CD4-positive, alpha-beta T cell treated with Interferon gamma for 1 hour (primary cell): ENCODE measurements at places on chromosomes 4 and X.

DNA sequence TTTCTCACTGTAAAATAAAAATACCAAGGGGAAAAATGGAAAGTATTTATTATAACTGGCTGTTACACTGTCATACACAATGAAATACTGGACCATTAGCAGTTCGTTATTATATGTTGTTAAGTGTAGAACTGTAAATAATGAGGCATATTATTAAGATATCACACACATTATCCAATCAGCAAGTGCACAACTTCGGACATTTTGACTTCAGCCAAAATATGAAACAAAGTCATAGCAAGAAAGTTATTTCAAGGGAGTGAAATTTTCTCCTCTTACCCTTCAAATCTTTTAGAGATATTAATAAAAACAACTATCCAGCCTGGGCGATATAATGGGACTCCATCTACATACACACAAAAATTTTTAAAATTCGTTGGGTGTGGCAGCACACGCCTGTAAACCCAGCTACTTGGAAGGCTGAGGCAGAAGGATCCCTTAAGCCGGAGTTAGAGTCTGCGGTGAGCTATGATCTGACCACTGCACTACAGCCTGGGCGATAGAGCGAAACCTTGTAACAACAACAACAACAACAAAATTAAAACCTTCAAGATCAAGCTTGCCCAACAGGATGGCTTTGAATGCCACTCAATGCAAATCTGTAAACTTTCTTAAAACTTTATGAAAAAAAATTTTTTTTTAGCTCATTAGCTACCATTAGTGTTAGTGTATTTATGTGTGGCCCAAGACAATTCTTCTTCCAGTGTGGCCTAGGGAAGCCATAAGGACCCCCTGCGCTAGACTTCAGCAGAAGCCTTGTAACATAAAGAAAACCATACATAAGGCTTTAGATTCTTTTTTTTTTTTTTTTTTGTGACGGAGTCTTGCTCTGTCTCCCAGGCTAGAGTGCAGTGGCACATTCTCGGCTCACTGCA, 1.3 kb upstream of the CISD2 start:
- DNase-seq = no peak

- DNase-seq = no peak
Measured at GRCh38 chr4:20106921-20107320, 144.8 kb upstream of the SLIT2 start.

DNA sequence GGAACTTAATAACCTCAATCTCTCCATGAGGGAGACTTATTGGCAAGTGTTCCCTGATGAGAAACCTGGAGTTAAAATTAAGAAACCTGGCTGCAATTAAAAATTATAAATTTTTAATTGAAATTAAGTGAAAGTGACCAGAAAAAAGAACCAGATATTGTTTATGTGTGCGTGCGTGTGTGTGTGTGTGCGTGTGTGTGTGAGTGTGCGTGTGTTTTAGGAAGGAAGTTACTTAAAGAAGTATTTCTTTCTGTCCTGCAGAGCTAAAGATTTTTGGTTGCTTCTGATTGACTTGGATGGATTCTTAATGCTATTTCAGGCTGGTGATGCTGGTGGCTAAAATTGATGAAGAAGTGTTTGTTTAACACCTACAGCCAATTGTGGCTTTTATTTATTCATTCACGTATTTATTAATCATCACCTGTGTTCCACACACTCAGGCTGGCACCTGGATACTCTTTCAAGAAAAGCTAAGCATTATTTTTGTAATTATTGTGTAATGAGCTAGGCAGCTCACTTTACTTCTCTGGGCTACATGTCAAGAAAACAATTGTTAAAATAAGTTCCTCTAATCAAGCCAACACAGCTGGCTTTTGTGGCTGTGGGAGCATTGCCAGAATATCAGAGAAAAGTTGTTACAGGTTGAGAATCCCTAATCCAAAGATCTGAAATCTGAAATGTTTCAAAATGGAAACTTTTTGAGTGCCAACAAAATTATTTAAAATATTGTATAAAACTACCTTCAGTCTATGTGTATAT, 68.5 kb downstream of the CEP44 start:
- no peak for DNase-seq

DNA sequence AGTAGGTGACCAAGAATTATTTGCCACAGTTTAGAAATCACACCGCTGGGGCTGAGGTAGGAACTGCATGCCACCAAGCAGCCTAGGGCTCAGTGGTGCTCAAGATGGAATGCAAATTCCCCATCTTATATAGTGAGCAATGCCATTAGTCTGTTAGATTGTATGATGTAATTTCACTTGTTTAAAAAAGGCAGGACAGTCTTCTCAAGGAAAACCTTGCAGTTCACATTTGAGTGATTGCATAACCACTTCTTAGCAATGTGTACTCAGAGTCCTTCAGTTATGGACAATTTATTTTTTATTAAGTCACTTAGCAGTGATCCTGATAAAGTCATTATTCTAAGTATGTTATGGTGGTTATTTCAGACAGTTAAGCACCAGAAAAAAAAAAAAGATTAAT, 142.9 kb upstream of the SFRP2 start:
- no peak for DNase-seq

DNA sequence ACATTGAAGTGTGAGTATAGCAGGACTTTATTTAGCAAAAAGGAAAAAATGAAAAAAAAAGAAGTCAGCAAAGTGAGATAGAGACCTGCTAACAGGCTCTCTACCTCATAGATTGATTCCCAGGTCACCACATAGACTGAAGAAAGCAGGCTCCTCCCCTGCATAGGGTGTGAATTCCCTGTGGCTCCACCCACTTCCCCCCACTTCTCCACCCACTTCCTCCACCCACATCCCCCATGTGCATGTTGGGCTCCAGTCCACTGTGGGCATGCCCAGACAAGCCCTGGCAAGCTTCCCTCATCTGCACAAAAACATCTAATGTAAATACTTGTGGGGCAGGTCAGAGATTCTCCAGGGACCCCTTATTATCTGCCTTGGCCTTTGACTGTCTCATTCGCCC, 97.8 kb downstream of the TMEM47 start:
- DNase-seq = no peak

DNA sequence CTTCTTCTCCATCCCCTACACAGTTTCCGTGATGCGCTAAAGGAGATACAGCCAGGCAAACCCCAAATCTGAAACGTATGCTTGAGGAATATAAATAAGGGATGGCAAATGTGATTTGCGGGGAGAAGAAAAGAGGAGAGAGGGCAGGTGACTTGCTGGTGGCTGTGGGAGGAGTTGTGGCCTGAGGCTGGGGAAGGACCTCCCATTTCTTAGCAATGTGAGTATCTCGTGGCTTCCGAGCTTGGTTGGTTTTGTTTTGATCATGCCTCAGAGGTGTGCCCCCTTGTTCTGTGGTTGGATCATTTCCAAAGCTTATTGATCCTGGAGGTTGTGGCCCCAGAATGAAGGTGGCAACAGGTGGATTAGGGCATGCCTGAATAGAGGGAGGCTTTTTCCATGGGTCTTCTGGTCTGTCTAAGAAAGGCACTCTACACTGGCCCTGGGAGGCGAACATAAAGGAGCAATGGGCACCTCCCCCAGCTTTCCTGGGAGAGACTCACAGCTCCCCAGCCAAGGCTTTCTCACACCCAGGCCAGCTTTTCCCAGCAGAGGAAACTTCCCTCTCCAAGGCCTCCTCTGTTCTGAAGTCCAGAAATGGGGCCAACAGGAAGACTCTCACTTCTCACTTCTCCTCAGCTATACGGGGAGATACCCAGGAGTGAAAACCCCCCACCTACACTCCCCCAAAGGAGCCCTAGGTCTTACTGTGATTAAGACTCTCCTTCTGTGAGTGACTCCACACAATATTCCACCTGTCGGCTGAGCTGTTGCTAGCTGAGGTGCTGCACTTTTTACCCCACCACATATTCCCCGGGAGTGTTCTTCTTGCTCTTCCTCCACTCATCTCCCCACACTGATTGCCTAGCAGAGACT, 40.0 kb downstream of the C4orf51 start:
- DNase-seq = no peak

DNA sequence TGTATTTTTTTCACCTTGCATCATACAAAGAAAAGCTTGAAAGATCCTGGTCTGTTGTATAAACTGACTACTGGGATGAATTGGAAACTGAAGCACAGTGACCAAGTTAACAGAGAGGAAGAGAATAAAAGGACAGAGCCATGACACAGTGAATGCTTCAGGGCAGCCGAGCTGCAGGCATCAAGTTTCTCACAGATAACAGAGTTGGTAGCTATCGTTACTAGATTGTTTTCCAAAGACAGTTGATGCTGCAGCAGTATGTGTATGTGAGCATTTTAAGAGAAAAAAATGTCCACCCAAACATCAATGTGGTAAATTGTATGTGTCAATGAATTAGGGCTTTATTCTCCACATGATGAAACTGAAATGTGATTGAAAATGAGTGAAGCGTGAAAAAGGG, 1032.7 kb downstream of the ADGRL3 start:
- no peak for DNase-seq

- no peak for DNase-seq
Measured at GRCh38 chr4:113147498-113148111, 98.2 kb downstream of the ANK2 start.

DNA sequence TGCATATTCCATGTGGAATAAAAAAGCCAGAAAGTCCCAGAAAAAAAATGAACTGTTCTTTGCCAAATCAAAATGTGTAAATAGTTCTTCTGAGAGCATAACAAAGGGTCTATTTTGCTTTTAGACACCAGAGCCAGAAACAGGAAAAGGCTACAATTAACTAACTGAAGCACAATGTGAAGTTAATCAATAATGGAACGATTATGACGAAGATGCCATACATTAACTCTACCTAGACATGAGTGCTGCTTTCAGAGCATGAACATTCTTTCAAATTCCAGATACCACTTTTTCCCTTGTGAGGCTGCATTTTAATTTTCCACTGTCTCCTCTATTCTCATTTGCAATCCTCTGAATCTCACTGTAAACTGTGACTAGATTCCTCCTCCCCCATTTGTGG, 48.7 kb upstream of the PHOX2B start:
- no peak for DNase-seq

DNA sequence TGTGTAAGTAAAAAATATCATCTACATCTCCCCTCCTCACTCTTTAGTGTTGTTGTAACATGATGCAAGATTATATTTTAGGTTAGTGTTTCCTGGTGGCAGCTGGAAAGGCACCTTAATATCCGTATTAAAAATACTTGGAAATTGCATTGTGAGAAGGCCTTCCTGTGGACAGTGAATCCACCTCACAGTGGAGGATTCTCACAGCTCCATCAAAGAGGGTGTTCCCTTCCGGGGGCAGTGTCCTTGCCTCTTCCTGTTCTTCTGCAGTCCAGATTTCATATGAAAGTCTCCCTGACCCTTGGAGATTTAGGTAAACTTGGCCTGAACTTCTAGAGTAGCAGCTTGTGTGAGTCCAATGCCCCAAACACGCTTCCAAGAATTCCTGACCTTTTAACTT, 29.9 kb upstream of the GAB1 start:
- no peak for DNase-seq
